ENCODE measurements at places on chromosomes 12 and 14. TPM values are rescaled to one million over a fixed set of nuclear protein-coding genes. Genes with fewer than 3 reads are reported as not detected.

DNA sequence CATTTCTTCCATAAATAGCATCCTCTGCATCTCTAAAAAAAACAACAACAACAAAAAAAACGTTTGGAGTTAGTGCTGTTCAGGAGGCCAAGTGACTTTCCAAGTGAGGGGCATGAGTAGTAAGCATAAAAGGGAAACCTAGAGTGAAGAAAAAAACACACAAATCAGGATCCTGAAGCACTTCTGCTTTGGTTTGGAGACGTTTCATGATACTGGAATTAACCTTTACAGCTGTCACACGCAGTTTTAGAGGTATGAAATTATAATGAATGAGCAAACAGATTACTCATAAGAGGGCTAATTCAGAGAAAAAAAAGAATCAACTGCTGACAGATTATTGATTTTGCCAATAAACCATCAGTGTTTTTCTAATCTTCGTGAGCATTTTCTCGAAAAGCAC, 3.8 kb downstream of the SRSF9 start:
- no peak overlapping the region for H3K4me3 ChIP-seq
- peaks cover 48% of the 10 kb centered on the region for H3K36me3 ChIP-seq
- H3K4me1 ChIP-seq: no peaks in the 10 kb centered on the region
- DNase-seq: no peak
- no peak overlapping the region for H3K27ac ChIP-seq

DNA sequence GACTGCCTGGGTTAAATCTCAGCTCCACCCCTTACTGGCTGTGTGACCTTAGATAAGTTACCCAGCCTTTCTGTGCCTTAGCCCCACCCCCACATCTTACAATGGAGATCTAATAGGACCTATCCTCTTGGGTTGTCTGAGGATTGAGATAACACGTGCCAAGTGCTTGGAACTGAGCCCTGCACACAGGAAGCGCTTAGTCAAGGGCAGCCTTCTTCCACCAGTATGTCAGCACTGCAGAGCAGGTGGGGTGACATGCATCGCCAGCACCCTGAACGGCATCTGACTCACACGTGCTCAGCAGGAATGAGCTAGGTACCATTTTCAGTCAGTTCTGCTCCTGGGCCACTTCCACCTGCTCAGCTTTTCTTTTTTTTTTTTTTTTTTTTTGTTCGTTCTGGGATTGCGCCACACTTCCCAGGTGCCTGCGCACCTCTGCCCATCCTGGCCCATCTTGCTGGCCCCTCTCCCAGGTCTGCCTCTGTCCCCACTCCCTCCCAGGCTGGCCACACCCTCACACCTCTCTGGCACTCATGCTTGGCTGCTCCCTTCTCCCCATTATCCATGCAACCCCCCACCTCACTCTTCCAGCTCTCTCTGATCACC, 19.6 kb downstream of the LGMN start:
- no peaks in the 10 kb centered on the region for H3K4me1 ChIP-seq
- no peak for DNase-seq
- H3K27me3 ChIP-seq: no peaks in the 10 kb centered on the region
- H3K27ac ChIP-seq: no peak overlapping the region
- peaks cover 41% of the 10 kb centered on the region for H3K36me3 ChIP-seq
- no peak overlapping the region for H3K4me3 ChIP-seq

DNA sequence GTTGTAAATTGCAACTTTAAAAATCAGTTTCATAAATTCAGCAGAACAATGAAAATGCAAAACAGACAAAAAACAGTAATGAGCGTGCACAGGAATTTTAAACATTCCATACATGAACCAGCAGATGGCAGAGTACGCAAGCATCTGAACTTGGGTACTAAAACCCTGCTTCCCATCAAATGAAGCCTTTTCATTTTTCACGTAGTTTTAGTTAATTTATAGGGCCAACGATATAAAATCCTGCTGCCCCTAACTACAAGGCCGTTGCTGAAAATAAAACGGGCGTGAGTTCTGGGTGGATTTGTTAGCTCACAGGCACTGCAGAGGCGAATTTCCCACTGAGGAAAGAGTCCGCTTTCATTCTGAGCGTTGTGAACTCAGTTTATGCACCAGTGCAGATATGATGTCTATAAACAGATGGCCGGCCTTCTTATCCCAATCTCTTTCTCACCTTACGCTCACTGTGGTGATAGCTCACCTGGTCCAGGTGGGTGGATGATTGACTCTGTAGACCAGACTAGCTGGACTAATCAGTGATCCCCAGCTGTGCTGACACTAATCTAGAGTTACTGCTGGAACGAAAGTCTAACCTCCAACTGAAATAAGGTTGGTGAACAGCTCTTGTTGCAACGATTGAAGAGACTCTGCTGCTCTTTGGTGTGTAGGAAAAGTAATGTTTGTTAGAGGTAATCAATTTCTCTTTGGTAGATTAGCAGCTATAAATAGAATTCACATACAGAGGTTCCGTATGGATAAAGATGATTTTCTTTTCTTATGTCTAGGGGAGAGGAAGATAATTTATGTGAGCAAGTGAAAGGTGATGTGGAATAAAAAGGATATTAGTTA, 89.2 kb downstream of the PDZRN4 start:
- H3K27ac ChIP-seq: no peak overlapping the region
- no peaks in the 10 kb centered on the region for H3K36me3 ChIP-seq
- no peaks in the 10 kb centered on the region for H3K27me3 ChIP-seq
- H3K4me3 ChIP-seq: no peak overlapping the region
- H3K4me1 ChIP-seq: no peaks in the 10 kb centered on the region

DNA sequence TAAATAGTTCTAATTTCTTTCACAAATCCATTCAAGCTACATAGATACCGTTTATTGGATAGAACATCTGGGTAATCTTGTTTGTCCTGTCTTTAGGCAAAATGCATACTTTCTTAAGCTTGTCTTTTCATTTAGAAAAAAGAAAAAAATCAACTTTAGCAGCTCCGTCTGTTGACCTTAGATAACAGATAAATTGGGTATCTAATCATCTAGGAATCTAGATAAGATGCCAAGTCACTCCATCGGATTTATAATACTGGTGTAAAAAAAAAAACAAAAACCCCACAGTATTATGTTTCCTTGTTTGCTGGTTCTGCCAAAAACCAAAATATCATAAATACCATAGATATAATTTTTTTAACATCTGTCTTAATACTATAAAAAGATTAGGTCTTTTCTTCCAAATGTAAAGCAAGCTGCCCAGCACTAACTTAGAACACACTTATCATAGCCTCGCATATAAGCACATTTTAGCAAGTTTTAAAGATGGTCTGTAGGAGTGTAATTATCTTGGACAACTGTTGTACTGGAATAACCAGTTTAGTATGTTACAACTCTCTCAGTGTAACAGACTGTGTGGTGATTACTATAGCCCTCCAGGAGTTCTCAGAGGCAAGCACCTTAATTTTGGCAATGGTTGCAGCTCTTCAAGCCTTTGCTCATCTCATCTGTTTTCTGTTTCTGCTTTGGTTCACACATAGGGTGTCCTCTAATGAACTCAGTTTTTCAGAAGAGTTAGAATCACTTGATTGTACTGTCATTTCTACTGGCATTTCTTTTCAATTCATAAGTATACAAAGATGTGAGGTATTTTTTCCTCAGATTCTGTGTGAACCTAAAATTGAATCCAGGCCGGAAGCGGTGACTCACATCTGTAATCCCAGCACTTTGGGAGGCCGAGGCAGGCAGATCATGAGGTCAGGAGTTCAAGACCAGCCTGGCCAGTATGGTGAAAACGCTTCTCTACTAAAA, 83.1 kb downstream of the ANO6 start:
- no peak overlapping the region for H3K4me3 ChIP-seq
- no peaks in the 10 kb centered on the region for H3K4me1 ChIP-seq
- DNase-seq: no peak
- no peak overlapping the region for H3K27ac ChIP-seq
- no peaks in the 10 kb centered on the region for H3K36me3 ChIP-seq

DNA sequence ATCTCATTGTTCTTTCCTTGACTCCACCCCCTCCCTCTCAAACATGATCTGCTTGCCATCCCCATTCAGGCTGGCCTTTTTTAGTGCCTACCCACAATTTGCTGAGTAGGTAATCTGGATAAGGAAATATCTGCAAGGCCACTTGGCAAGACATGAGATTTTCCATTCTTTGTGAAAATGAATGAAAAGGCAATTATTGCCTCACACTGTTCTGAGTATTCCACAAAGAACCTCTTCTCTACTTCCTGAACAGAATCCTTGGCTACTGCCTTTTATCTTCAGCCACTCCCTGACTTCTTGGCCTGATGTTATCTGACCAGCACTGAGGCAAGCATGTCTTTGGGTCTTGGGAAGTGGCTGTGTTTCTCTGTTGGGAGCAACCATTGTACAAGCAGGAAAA, 263.2 kb upstream of the ATP2B1 start:
- H3K27me3 ChIP-seq: no peaks in the 10 kb centered on the region
- H3K36me3 ChIP-seq: no peaks in the 10 kb centered on the region
- H3K4me1 ChIP-seq: no peaks in the 10 kb centered on the region
- no peak overlapping the region for H3K4me3 ChIP-seq

The GPRC5D gene
- total RNA-seq: not detected

The KRT8 gene
- 244 TPM for total RNA-seq

The TIGAR gene
- 23.4 TPM for total RNA-seq

The RNASE7 gene
- total RNA-seq: not detected

The ARHGDIB gene
- 0.29 TPM for total RNA-seq

Data from H9 (cell line).